ENCODE measurements at places on chromosomes 4 and X.

DNA sequence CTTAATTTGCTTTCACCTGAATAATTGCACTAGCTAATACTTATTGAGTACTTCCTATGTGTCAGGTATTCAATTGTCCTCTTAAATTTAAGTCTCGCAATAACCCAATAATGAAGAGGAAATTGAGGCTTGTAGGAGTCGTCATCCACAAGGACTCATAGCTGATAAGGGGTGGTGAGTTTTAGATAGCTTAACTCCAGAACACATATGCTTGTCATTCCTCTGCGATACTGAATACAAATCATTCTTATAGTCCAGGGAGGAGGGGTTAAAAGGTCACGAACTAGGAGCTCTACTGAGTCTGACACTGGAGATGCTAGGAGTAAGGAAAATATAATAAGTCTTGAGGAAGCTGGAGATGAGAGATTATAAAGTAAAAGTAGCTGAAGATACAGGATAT, 1.4 kb upstream of the PACRGL start:
- DNase-seq: no peak

DNA sequence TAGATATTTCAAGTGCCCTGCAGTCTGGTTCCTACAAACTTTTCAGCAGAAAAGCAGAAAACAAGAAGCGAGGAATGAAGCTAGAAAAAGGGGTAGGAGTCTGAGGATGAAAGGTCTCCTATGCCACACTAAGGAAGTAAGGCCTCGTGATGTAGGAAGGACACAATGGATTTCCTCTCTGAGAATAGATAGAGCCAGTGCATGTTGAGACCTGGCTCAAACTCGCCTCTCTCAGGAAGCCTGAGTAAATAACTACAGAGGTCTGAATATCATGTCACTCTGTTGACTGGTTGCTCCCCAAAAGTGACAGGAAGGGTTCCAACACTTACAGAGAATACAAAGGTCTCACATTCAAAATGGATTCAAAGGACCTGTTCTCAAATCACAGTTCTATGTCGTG, 93.3 kb downstream of the GRIA3 start:
- no peak for DNase-seq

- no peak for DNase-seq
These were observed 121.2 kb upstream of the TLL1 start for GRCh38 chr4:165751882-165752281.

- no peak for DNase-seq
These were observed 94.6 kb downstream of the RLIM start for GRCh38 chrX:74519870-74520269.

GRCh38 chr4:38128478-38129459, 168.6 kb downstream of the PTTG2 start:
- DNase-seq: peak; percentile 90

- DNase-seq: no peak
These were observed 33.5 kb upstream of the KCNIP4 start for GRCh38 chr4:21982087-21982486.

GRCh38 chrX:154458116-154458953, at the start of gene PLXNA3:
PLXNA3 (plus strand) TSS chrX:154458281; CDS start chrX:154460184, 1,903 bp downstream.
- peak; percentile 57 for DNase-seq

- no peak for DNase-seq
These were observed 238.1 kb downstream of the PALLD start for GRCh38 chr4:168734703-168735678.

DNA sequence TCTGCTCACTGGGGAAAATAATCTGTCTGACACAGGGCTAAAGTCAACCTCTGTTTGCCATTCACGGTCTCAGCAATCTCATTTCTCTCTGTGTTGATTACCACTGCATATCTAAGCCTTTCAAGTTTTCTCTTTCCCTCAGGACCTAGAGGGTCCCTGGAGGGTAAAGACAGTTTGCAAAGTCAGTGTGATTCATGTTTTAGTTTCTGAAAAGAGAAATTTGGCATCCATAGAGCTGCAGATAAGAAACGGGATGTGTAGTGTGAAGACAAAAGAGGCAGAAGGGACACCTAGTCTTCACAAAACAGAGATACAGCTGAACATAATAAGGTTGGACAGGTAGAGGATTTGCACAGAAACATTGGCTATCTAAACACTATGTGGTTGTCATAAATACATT, 34.5 kb upstream of the KDR start:
- no peak for DNase-seq

DNA sequence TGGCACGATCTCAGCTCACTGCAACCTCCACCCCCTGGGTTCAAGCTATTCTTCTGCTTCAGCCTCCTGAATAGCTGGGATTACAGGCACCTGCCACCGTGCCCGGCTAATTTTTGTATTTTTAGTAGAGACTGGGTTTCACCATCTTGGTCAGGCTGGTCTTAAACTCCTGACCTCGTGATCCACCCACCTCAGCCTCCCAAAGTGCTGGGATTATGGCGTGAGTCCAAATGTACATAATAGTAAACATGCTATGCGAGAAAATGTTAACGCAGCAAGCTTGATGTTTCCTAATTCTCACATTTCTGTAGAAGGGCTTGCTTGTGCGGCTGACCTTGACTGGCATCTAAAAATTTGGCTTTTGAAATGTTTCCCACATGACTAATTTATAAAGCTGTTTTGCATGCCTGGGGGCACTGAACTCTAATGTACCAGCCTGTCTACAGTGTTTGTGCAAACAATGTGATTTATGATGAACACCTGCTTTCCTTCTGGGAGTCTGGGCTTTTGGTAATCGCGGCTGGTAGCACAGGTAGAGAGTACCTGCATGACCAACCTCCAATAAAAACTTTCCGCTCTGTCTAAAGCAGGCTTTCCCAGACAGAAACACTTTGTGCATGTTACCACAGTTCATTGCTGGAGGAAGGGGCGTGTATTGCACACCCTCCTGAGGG, 216.8 kb downstream of the IL15 start:
- no peak for DNase-seq

DNA sequence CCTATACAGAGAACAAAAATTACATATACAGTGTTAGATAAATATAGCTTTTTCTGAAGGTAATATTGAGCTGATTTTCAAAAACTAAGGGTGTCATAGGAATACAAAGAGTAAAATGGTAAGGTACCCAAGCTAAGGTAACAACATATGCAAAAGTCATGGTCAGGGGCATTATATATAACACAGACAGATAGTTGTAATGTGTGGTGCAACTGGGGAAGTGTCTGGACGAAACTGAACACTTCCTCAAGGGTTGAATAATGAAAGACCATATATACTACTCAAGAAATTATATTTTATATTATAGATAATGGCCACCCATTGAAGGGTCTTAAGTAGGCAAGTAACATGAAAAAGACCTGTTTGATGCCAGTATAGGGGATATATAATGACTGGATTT, 262.1 kb upstream of the CXXC4 start:
- DNase-seq: no peak

GRCh38 chr4:127188847-127189246, 443.9 kb upstream of the INTU start:
- DNase-seq: no peak

- no peak for DNase-seq
These were observed 163.4 kb downstream of the AREG start for GRCh38 chr4:74608151-74608949.

GRCh38 chrX:2715066-2715600, 24.0 kb downstream of the CD99 start:
- no peak for DNase-seq

- DNase-seq: no peak
These were observed 69.3 kb downstream of the BMP2K start for GRCh38 chr4:78845472-78845871.

- no peak for DNase-seq
These were observed 87.6 kb downstream of the SEL1L3 start for GRCh38 chr4:25775166-25775565.

- DNase-seq: no peak
These were observed 22.9 kb upstream of the CXCL3 start for GRCh38 chr4:74061430-74061829.

- no peak for DNase-seq
These were observed 46.9 kb upstream of the F8A3 start for GRCh38 chrX:155505296-155505695.

DNA sequence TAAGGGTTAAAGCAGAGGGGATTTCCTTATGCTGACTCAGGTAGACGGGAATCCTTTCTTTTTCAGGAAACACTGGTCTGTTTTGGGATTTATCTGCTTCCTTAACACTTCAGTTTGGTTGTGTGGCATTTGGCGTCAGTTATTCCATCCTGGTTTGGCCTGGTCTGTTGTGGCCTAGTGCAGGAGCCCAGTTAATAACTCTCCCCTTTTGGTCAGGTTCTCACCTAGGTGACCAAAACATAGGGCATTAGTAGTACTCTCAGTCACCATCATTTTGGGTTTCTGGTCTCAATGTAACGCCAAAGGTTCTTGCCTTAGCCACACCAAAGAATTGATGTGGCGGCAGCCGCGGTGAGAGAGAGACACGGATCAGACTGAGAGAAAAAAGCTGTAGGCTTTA, 39.7 kb upstream of the IL9R start:
- no peak for DNase-seq

- no peak for DNase-seq
These were observed 260.7 kb downstream of the COL25A1 start for GRCh38 chr4:109041463-109042360.

GRCh38 chr4:15749001-15749400, 29.1 kb upstream of the CD38 start:
- no peak for DNase-seq

GRCh38 chr4:1568855-1569460, 115.2 kb downstream of the FAM53A start:
- DNase-seq: no peak

- DNase-seq: no peak
These were observed 2164.0 kb downstream of the PCDH7 start for GRCh38 chr4:32884198-32884597.

DNA sequence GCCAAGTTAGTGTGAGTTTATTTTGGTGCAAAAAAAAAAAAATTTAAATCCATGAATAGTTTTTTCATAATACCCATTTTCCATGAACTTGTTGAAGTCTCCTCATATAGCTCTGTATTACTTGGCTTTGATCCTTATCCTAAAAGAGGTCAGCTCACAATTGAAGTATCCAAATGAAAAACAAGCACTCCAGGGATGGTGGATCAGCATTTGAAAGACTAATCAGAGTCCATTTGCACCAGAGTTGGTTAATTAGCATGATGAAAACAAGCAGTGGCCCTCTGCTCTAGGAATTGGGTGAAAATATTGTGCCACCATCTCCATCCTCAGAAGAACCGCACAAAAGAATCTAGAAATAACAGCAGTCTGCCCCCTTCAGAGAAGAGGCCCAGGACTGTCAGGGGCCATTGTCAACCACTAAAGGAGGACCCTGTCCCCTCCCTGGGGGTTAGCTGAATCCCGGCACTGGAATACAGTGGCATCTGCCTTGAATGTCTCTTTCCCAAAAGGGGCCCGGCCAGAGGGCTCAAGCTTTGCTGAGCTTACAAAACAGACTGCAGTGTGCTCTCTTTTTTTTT, 24.7 kb downstream of the SH3KBP1 start:
- DNase-seq: no peak

- no peak for DNase-seq
These were observed at the start of gene CXCL6 for GRCh38 chr4:73836373-73837279. CXCL6 (plus strand) TSS chr4:73836678; CDS start chr4:73836751, 73 bp downstream.

DNA sequence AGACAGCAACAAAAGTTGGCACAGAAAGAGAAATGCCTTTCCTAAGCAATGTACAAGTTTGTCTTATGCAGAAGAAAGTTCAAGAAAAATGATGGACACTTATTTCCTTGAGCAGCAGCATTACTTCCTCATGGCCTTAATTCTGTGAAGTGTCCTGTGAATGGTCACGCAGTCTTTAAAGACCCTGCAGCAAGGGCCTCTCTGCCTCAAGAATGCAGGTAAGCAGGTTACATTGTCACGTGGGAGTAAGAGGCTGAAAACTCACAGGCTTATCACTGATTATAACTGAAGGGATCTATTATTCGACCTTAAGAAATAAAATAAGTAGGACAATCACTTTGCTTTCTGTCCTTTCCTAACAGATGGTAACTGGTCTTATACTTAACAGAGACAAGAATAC, 109.1 kb downstream of the ATP8A1 start:
- no peak for DNase-seq

GRCh38 chr4:36178484-36178883, 65.8 kb downstream of the ARAP2 start:
- DNase-seq: no peak

DNA sequence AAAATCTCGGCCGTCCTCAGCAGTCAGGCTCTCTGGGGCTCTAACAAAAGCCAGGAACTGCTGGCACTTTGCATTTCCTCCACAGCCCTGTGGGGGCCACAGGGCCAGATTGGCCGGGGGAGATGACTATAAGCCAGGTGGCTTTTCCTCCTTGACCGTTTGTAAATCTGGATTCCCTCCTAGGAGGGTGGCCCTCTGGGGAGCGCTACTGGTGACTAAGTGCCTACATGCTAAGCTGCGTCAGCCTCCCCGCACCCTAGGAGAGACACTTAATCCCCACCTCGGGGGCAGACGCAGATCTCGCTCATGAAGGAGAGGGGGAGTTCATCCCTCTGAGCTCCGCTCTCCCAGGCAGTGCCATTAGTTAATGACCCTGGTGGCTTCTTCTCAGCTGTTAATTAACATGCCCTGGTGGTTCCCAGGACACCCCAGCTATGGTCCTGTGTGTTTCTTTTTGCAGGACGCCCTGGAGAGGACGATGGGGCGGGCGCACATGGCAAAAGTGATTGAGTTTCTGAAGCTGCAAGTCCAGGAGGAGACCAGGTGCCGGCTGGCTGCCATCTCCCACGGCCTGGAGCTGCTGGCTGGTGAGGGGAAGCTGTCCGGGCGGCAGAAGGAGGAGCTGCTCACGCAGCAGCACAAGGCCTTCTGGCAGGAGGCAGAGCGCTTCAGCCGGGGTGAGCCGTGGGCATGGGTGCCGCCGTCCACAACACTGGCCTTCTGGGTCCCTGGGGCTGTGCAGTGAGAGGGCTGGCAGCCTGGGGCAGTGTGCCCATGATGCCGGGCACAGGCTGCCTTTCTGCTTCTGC, 41.6 kb downstream of the EVC start:
- no peak for DNase-seq

All from activated CD4-positive, alpha-beta T cell treated with anti-CD3 and anti-CD28 coated beads, Interleukin-2, Interleukin-6, amounts not matched to agents 100 ng/mL and 50 ng/mL, durations not matched to agents 16 hours and 8 hours (primary cell).